D341Med (cell line): ENCODE measurements at places on chromosomes 1 and 21.

- DNase-seq = no peak
Observed at GRCh38 chr21:40210251-40210650, 343.0 kb downstream of the PCP4 start.

GRCh38 chr1:179807691-179808485, 64.8 kb downstream of the FAM163A start:
- DNase-seq = no peak

DNA sequence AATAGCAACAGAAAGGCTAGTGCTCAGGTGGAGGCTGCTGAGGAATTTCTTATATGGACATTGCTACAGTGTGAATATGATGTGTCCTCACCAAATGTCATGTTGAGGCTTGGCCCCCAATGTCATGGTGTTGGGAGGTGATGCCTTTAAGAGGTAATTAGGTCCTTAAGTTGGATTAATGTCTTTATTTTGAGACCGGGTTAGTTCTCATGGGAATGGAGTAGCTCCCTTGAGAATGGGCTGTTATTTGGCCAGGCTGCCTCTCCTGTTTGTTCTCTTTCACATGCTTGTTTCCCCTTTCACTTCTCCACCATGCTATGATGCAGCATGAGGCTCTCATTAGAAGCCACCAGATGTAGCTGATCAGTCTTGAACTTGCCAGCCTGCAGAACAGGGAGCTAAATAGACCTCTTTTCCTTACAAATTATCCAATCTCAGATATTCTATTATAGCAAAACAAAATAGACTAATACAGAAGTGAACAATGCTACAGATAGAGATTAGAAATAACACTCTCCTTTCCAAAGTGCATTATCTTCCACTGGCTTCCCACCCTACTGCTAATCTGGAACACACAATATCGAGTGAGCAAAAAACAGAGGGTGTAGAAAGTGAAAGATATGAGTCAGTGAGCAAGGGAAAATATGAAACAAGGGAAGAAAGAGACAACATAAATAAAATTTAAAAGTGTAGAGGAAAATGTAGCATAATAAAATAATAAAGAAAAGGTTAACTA, 160.2 kb downstream of the NTMT2 start:
- DNase-seq = peak; percentile 59

GRCh38 chr21:43834146-43834905, 30.7 kb upstream of the AGPAT3 start:
- peak; percentile 25 for DNase-seq

DNA sequence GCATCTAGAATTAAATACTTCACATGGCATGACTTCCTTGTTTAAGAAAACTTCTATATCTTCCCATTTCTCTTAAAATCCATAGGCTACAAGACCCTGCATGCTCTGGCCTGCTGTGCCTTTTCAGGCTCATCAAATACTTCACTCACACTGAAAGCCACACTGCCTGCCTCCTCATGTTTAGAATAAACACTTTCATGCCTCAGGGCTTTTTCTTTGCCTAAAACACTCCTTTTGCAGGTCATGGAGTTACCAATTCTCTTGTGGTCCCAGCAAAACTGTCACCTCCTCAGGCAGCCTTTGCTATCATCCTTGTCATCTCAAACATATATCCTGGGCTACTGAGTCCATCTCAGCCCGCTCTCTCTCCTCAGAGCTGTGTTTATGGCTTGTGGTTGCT, 5.5 kb downstream of the SGIP1 start:
- no peak for DNase-seq

- DNase-seq = no peak
Observed at GRCh38 chr1:167305059-167305705, 84.5 kb downstream of the POU2F1 start.

DNA sequence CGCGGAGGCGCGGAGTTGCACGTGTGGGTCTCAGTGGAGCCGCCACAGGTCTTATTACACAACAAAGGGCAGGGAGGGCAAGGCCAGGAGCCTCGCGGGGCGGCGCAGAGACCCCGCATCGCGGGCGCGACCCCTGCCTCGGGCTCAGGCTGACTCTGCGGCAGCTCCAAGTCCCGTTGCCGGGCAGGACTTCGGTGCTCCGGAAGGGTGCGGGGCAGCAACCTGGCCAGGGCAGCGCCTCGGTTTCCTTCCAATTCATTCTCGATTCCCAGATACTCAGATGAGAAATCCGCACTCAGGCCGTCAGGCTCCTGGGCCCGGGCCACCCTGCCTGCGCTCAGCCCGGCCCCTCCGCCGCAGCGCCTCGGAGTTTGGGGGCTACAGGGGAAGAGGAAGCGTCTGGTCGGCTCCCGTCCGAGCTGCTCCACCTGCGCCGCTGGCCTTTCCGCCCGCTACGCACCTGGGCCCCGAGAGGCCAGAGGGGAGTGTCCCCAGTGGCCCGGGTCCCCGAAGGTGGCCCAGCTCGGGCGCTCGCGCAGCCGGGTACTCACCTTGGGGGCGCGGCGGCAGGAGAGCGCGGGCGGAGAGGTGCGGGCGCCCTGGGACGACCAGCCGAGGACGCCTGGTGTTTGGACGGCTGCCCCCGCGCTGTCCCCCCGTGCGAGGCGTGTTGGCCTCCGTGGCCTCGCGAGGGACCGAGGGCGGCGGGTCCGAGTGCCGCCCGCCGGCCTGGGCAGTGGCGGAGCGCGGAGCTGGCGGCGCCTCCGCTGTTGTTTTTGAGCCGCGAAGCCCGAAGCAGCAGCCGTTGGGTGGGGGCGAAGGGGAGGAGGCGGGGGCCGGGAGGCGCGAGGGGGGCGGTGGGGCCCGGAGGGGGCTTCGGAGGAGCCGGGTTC, 1.1 kb upstream of the PRDM16 start:
- no peak for DNase-seq

DNA sequence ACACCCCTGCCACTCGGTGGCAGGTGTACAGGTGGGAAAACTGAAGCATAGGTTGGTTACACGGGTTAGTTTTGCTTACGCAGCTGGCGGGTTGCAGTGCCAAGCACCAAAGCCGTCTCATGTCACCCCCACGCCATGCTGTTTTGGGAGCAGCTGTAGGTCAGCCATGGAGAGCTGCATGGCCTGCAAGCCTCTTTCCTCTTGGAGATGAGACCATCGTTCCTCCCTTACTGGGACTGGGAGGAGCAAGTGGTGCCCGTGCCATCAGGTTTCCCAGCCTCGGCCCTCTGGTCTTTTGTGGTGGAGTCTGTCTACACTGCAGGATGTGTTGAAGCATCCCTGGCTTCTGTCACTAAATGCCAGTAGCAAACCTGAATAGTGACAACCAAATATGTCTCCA, 46.9 kb downstream of the AJAP1 start:
- no peak for DNase-seq

- no peak for DNase-seq
Observed at GRCh38 chr1:50261951-50262350, 153.2 kb downstream of the ELAVL4 start.

- DNase-seq = peak; percentile 6
Observed at GRCh38 chr1:17192394-17193221, 12.3 kb upstream of the PADI1 start.

DNA sequence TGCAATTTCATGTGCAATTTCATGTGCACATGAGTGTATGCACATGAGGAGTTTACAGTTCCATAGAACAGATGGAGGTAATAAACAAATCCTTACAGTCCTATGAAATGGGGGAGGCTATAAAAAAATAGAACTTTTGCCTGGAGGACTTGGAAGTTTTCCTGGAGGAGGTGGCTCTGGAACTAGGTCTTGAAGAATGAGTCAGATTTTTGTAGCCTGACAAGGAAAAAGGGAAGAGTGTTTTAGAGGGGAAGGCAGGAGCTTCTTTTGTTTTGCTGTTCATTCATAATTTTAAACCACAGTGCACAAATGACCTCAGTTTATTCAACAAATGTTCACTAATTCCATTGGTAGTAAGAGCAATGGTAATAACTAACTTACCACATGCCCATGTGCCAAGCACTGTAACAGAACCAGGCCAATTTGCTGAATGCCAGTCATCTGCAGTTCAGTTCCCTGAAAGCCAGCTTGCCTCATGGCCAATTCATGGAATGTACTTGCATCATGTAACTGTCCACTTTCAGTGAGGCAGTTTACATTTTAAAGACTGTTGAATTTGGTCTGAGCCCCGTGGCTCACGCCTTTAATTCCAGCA, 2.7 kb downstream of the DIO1 start:
- no peak for DNase-seq

- peak; percentile 61 for DNase-seq
Observed at GRCh38 chr1:229434641-229435051, 752 bp upstream of the ACTA1 start.

GRCh38 chr1:226371866-226372490, 35.9 kb downstream of the PARP1 start:
- no peak for DNase-seq
